ENCODE measurements at places on chromosomes 1 and 21.

DNA sequence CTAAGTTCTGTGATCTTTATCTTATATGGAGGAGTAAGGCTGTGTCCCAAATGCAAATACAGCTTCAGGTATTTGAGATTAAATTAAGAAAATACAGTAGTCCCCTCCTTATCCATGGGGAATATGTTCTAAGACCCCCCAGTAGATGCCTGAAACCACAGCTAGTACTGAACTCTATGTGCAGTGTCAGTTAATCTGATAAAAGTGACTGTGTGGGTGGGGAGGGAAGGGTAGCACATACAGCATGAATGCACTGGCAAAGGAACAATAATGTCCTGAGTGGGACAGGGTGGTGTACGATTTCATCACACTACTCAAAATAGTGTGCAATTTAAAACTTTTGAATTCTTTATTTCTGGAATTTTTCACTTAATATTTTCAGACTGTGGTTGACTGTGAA lies 83.1 kb downstream of the HS2ST1 start:
- no peak for DNase-seq

GRCh38 chr1:34839526-34840305 lies 19.8 kb downstream of the SMIM12 start:
- no peak for DNase-seq

- no peak for DNase-seq
Observed at GRCh38 chr1:44655609-44656008, 18.7 kb downstream of the TMEM53 start.

- no peak for DNase-seq
Observed at GRCh38 chr1:62688687-62689085, 500 bp upstream of the DOCK7 start.

DNA sequence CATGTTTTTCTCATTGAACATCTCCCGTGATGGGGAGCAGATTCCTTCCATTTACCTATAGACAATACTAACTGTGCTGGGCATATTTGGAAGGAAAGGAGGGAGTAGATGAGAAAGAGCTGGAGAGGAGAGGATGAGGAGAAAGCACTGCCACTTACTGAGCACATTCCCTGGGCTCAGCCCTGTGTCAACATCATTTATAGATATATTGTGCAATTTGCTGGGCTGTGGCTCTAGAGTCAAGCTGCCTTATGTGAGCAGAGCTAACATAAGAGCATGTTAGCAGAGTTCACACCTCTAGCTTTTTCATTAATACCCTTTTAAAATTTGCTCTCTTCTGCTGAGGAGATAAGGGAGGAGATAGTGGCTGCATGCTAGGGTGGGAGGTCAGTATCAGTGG lies 22.3 kb upstream of the CD53 start:
- no peak for DNase-seq

- no peak for DNase-seq
Observed at GRCh38 chr1:13826591-13826990, 126.6 kb downstream of the PRDM2 start.

DNA sequence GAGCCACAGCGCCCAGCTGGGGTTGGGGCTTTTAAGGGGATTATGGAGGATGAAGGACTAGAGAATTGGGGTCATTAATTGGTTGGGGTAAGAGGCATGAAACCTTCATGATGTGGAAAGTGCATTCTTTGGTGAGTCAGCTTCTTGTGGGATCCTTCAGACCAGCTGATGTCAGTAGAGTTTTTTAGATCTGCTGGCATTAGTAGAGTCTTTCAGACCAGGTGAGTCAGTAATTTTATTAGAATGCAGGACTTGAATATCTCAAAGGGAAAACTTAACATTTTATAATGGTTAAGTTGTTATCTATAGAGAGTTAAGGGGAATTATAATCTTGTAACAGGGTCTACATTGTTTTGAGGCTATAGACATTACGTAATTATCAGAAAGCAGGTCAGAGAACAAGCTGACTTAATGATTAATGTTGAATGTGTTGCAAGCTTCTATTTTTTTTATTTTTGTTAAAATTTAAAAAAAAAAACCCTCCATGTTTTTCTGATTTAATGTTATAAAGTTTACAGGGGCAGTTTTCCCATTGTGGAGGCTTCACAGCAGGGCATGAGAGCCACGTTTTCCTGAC lies 160.9 kb upstream of the FMN2 start:
- DNase-seq: no peak

Measured in omental fat pad (tissue), 4 donors.